ENCODE measurements at places on chromosomes 7 and 10. TPM values are rescaled to one million over a fixed set of nuclear protein-coding genes. Genes with fewer than 3 reads are reported as not detected.

GRCh38 chr10:36220151-36220550 is 578.1 kb upstream of the FZD8 start:
- no peak for DNase-seq

DNA sequence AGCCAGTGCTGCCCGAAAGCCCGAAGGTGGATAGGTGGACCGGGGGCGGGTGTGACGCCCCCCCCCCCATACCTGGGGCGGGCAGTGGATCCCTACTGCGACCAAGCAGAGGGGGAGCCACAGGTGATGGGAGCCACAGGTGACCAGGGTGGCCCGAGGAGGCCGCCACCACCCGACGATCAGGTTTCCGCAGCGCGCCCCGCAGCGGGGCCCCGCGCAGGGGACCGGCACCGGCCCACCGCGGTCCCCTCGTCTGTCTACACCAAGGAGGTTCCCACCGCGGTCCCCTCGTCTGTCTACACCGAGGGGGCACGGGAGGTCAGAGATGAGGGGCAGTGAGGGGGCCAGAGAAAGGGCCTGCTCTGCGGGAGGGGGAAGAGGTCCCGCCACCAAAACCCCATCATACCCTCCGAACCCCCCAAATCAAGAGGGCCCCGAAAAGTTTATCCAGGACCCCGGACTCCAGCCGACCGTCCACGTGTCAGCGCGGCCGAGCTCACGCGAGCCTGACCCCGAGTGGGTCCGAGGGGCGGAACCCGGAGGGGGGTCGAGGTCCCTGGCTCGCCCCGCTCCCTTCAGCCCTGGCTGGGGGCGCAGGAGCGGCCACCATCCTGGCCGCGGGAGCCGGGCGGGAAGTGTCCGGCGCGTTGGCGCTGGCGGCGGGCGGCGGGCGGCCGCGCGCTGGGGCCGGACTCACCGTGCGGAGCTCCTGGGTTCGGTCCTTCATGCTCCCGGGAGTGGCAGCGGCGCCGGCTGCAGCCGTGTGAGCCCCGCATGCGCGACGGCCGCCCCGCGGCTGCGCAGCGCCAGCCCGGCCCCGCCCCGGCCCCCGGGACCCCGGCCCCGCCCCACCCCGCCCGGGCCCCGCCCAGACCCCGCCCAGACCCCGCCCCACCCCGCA is at the start of gene STX1A:
Gene STX1A (minus strand): TSS at position 765 of the 901 bp plus-strand sequence. CDS start 38 bp downstream, at position 727.
- peak; percentile 77 for DNase-seq

DNA sequence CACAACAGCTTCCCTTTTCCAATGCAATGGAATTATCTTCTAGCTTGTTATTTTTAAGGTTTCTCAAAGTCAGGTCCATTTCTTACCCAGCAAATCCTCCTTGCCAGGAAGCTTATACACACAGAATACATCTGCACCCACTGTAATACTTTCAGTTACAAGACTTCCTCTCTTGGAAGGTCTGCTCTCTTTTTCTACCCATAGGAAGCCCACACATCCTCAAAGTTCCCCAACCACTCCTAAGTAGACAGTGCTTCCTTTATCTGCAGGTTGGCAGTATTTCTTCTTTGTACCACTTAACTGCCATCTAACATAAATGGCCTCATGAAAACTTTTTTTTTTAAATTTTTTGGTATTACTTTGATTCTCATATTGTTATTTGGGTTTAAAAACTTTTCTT is 155.6 kb downstream of the TAX1BP1 start:
- no peak for DNase-seq

DNA sequence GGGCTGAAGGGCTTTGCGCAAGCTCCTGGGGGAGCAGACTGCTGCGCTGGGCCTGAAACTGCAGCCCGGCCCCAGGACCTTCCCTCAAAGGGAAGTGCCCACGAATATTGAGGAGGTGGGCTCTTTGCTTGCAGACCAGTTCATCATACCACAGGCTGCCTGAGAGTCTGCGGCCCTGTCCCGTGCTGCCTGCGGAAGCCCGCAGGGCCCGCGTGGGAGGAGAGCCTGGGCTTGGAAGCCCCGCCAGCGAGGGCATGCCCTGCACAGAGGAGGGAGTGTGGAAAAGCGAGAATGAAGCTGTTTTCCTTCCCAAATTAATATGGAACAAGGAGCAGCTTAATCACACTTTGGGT is 83.6 kb upstream of the MKI67 start:
- DNase-seq = no peak

Gene RFC2
- total RNA-seq = 18.5 TPM

Gene SORCS1
- 0.15 TPM for total RNA-seq

Data from lower lobe of right lung (tissue), 2 donors.